ENCODE measurements at places on chromosomes 3 and 15. TPM values are rescaled to one million over a fixed set of nuclear protein-coding genes. Genes with fewer than 3 reads are reported as not detected.

Gene ZNF385D
- not detected for total RNA-seq

Gene HACD2
- total RNA-seq: 34.4 TPM

Gene FGF12
- total RNA-seq: 0.60 TPM

Gene ATP13A5
- total RNA-seq: not detected

Gene CELSR3
- 3.1 TPM for total RNA-seq

Gene EAF2
- total RNA-seq: 1.5 TPM

Gene AMT
- total RNA-seq: 0.27 TPM

Gene TGM4
- total RNA-seq: 0.18 TPM

Gene GOLGA8T
- total RNA-seq: 2.0 TPM

Gene TIGIT
- total RNA-seq: not detected

Gene ACAP2
- total RNA-seq: 8.8 TPM

Gene ZNF774
- 1.2 TPM for total RNA-seq

Gene CD200
- total RNA-seq: not detected

Gene GLT8D1
- total RNA-seq: 31.7 TPM

Measured in A549 treated with GW870086 at 1 μM for 4 hours (cell line).